Stimulated activated CD8-positive, alpha-beta memory T cell treated with anti-CD3 and anti-CD28 coated beads, Interleukin-4, amount 100 ng/mL, for 24 hours (primary cell): ENCODE measurements at places on chromosomes 2 and 18.

DNA sequence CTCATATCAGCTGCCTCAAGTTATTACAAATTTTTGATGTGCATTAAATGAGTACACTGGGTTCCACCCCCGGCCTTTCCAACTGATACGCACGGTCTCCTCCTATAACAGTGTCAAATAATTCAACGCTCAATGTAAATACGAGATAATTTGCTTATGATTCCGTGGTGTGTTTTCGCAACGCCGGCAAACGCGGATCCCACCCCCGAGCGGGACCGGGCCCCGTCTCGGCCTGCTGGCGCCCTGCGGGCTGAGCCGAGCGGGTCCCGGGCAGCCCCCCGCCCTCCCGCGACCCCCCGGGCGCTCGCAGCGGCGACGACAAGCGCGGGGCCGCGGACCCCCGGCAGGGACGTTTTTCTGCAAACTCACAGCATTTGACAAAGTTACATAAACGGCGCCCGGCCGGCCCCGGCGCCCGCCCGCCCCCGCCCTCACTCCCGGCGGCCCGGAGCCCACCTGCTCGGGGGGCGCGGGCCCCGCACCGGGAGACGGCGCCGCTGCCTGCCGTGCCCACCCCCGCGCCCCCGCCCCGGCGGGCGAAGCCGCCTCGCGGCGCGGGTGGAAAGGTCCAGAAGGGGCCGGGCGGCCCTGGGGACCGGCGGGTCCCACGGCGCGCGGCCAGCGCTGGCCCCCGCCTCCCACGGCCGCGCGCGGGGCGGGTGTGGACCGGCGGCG lies 762 bp downstream of the HDAC4 start:
- no peak for DNase-seq

GRCh38 chr2:9472511-9472910 lies 1.8 kb upstream of the IAH1 start:
- no peak for DNase-seq

DNA sequence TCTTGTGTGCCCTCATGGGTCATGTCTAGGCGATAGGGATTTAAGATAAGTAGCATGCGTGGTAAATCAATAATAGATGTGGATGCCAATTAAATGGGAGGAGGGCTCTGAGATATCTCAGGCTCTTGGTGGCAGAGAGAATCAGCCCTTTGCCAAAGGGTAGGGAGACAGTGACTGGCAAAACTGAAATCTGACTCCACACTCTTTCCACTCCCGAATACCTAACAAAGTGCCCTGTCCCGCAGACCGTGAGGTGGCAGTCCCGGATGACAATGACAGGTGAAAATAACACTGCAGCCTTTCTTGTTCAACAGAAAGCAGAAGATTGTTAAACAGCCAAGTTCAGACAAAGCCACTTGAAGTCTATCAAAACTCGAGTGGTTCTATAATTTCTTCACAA lies 47.0 kb downstream of the C2orf76 start:
- no peak for DNase-seq

DNA sequence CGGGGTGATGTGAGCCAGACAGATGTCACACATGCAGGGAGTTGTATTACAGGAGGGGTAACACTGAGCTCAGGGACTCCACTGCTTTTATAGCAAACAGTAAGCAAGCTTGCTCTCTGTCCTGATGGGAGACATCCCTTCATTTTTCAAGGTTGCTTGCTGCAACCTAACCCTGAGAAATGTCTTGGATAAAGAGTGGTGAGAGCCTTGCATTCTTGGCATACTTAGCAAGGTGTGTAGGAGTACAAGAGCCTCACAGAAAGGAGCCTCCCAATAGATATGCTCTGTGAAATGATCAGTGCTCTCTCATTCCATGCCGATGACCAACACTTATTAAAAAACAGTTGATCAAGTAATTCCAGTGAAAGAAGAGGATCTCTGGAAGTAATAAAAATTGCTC lies 8.1 kb downstream of the PFN4 start:
- DNase-seq, result no peak

- DNase-seq, result no peak
These were observed 985.0 kb downstream of the DPP10 start for GRCh38 chr2:115427436-115427835.

- no peak for DNase-seq
These were observed 533 bp downstream of the DHX57 start for GRCh38 chr2:38875227-38875575.

DNA sequence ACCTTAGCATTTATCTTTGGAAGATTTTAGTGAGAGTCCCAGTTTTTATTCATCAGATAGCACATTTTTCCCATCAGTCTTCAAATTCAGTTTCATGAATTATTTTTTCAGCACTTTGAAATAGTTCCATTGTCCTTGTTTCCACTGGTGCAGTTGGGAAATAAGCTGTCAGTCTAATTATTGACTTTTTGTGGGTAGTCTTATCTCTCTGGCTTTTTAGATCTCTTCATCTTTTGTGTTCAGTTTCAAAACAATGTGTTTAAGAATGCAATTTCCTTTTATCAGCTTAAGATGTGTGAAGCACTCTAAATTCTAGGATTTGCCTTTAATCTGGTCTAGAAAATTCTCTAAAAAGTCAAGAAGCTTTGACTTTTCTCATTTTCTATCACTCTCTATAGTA lies 70.5 kb downstream of the GFPT1 start:
- no peak for DNase-seq

GRCh38 chr2:241936457-241937133 lies 67.1 kb downstream of the RTP5 start:
- no peak for DNase-seq
